Spinal cord (tissue), 10 donors: ENCODE measurements at places on chromosomes 2 and 18. TPM values are rescaled to one million over a fixed set of nuclear protein-coding genes. Genes with fewer than 3 reads are reported as not detected.

Gene LYPD6
- polyA plus RNA-seq = 44.8 TPM

GRCh38 chr2:168049609-168050008 lies 197.8 kb downstream of the STK39 start:
- no peak for DNase-seq

Gene SNED1
- polyA plus RNA-seq = 6.0 TPM

GRCh38 chr2:10457846-10458598 lies 9.9 kb upstream of the ODC1 start:
- DNase-seq = no peak

DNA sequence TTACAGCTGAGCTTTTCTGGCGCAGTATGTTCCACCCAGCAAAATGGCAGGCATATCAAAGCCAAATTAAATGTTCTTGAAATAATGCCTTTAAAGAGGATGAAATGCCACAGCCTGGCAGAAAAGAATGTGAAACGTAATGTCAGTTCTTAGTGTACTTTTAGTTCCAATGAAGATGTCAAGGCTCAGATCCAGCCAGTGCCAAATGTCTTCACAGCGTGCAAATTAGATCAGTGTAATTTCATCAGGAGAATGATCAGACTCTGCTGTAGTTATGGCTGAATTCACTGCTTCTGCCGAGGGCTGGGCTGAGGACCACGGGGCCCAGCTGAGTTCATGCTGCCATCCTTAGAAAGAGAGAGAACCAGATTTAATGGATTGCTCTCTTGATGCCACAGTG lies 78.7 kb upstream of the ITGA4 start:
- DNase-seq = peak; percentile 49

DNA sequence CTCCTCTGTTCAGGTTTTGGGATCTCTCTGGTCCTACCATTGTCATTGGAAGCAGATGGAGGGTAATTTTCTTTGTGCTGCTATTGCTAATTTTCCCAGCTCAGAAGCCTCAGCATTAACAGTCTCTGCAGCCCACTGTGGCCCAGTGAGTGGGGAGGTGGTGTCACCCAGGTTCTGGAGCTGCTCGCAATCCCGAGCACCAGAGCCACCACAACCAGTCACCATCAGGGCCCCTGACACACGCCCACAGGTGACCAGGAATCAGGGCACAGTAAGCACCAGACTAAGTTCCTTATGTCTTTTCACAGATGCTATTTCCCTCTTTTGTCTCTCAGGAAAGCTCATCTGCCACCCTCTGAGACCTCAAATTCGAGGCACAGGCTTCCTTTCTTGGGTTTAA lies 87.9 kb downstream of the SEPTIN10 start:
- DNase-seq = no peak

Gene SLC14A1
- polyA plus RNA-seq = 1.2 TPM

DNA sequence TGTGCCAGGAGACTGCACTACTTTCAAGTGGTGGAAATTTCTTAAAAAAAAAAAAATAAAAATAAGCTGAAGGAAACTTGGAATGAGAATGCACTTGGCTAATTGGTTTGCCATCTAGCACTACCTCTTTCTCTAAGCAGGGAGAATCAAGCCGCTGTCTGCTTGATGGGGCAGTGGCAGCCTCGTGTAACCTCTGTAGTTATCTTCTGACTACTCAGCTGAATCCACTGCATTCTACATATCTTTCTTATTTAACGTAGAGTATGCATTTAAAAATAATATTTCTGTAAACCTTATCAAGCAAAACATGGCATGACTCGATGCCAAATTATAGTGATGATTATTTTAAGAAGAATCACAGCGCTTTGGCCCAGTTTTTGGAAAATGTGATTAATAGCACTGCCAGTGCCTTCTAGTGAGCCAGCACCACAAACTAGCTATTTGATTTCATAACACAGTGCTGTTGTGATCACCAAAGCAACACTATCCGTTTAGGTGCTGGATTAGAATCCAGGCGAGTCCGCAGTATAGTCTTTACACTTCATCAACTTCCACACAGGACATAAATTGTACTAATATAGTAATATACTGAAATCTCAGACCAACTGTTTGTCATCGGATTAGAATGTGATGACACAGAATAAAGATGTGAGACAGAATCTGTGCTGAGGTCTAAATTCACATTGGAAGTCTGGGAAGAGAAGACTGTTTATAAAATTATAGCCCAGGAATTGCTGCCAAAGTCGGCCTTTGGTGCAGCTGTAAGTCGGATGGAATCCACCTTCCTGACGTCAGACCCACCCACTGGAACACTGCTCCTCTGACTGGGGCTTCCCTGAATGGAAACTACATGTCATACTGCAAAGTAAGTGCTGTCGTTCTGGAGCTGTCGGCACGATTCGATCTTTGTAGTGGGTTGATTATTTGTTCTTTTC lies 136.5 kb upstream of the ETAA1 start:
- no peak for DNase-seq

Gene ARL6IP6
- polyA plus RNA-seq = 39.9 TPM

DNA sequence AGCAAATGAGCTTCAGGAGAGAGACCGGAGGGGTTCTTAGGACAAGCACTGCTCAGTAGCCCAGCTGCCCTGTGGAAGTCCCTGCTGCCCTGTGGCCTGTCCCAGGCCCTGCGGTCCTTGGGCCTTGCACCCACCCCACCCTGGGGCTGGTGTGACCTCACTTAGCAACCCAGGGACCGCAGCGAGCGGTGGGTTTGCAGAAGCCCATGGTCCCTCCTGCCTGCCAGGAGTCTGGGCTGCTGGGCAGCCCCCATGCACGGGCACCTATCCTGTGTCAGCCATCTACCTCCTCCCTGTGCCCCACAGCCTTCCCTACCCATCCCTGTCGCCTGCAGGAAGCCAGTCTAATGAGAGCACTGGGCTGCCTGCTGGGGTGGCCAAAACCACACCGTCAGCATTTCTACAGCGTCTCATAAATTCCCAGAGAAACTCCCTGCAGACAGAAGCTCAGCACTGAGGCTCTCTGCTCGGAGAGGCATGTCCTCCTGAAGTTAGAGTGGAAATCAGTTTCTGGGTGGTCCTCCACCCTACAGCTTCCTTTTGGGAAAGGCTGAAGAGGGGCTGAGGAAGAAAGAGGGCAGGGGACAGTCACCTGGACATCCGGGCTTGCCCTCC lies 231.1 kb upstream of the HS6ST1 start:
- DNase-seq = no peak

- no peak for DNase-seq
Measured at GRCh38 chr2:240187989-240188590, 47.6 kb upstream of the OTOS start.

Gene FRZB
- polyA plus RNA-seq = 33.4 TPM

DNA sequence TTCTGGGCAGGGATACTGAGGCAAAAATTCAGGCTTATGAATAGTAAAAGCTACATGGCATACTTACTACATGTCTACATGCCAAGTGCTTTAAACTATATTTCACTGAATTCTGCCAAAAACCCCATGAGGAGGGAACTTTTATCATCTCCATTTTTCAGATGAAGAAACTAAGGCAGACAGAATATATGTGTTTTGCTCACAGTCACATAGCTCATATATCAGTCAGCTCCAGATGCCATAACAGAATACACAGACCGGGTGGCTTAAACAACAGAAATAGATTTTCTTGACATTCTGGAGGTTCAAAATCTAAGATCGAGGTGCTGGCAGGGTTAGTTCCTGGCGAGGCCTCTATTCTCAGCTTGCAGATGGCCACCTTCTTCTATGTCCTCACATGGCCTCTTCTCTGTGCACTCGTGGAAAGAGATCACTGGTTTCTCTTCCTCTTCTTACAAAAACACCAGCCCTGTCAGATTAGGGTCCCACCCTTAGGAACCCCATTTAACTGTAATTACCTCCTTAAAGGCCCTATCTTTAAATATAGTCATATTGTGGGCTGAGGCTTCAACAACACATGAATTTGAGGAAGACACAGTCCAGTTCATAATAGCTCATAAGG lies 27.1 kb upstream of the CREB1 start:
- no peak for DNase-seq

GRCh38 chr2:222034058-222034457 lies 264.7 kb downstream of the PAX3 start:
- DNase-seq = no peak

Gene C2orf78
- polyA plus RNA-seq = not detected

DNA sequence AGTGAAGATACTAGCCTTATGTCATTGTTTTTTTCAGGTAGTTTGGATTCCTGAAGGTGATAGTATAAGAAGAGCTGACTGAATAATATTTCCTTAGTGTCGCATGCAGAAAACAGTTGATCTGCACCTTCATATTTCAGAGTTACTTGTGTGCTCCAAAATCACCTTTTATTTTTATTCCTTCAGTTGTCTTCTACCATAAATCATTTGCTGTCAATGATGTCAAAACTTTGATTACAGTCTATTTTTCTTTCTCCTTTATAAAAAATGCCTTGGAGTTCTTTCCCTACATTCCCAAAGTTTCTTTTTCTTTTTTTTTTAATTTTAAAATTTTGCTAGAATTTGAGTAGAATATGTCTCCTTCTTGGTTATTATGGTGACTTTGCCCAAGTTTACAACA lies 142.3 kb downstream of the GULP1 start:
- no peak for DNase-seq

Gene LRP1B
- 31.8 TPM for polyA plus RNA-seq

DNA sequence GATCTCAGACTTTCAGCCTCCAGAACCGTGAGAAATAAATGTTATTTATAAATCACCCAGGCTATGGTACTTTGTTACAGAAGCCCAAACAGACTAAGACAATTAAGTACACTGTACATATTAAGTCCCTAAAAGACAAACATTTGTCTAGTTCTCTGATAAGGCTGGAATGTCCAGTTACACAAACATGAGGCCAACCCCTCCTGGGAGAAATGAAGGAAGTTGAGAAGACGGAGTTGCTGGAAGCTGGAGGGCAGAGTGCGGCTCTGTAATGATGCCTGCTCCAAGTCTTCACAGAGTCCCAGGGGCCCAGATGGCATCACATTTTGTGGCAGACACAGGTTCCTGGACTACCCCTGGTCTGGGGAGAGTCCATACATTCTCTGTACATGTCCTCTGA lies 79.2 kb upstream of the ST8SIA3 start:
- DNase-seq = no peak

GRCh38 chr18:45248240-45248903 lies 366.9 kb upstream of the SLC14A2 start:
- DNase-seq = no peak

DNA sequence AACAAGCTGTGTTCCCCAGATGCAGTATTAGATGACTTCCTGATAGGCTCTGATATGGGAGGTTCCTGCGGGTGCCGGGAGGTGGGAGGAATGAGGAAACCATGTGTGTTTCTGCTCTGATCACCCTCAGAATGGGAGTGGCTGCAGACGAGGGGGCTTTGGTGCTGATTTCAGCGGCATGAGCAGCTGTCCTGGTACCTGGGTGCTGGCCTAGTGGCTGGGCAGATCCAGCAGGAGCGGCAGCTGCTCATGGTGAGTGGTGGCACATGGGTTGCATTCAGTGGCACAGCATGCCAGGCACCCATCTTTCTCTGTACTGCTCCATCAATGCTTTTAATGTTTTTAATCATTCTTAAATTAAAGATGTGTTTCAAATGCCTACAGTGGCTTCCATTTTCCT lies 177.2 kb upstream of the NETO1 start:
- DNase-seq = no peak

Gene ACVR2A
- 26.1 TPM for polyA plus RNA-seq

GRCh38 chr2:64283006-64283570 lies 138.9 kb upstream of the PELI1 start:
- no peak for DNase-seq

Gene FBXO15
- 6.4 TPM for polyA plus RNA-seq

Gene TMEM185B
- 18.2 TPM for polyA plus RNA-seq

- DNase-seq = no peak
Measured at GRCh38 chr2:237097911-237098702, 12.4 kb downstream of the COPS8 start.

GRCh38 chr2:7801212-7801611 lies 880.6 kb upstream of the ID2 start:
- no peak for DNase-seq

GRCh38 chr2:176637486-176638166 lies 368.4 kb downstream of the MTX2 start:
- no peak for DNase-seq

GRCh38 chr18:62702259-62702658 lies 13.1 kb upstream of the PHLPP1 start:
- DNase-seq = no peak

- no peak for DNase-seq
Measured at GRCh38 chr2:73081181-73081671, 9.7 kb upstream of the SFXN5 start.

DNA sequence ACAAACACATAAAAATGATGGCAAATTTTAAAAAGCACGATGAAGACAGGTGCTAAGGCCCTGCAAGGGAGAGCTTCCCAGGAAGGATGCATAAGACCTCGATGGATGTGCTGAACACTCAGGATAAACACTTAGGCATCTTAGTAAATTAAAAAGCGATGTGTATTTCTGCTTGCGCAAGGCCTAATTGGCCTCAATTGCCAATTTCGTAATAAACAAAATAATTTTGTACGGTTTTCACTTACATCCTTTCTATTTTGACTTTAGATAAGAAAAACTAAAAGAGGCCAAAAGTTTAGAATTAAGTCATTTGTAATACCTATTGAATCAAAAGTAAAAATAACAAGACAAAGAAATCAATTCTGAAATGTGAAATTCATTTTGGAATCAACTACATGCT lies 189.1 kb downstream of the TCF4 start:
- DNase-seq = no peak

Gene SLC30A3
- 18.6 TPM for polyA plus RNA-seq

Gene FBXO36
- polyA plus RNA-seq = 9.3 TPM

Gene LBX2
- polyA plus RNA-seq = 0.69 TPM

DNA sequence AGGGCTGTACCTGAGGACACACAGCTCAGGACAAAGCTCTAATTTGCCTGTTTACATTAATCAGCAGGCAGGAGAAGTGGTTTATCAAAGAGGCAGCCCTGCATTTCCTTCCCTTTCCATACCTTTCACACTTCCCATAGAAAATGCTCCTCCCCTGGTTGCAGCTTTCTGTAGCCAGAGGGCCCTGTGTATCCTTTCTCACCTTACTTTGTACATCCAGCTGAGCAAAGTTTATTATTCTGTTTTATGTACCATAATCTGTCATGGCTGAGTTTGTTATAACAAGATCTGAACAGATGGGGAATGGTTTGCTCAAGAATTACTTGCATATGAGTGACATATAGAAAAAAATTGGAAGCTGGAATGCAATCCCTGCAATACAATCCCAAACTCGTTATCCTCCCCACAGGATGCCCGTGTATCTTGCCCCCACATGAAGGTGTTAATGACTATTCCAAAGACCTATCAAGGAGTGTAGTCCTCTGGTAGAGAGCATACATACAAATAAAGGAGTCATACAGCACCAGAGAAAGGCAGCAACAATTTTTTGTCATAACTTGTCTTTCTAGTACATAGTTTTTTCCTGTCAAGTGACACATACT lies 1025.8 kb upstream of the KLHL29 start:
- DNase-seq = no peak

- no peak for DNase-seq
Measured at GRCh38 chr2:201342923-201343322, 14.2 kb downstream of the FLACC1 start.

Gene FIGN
- 7.4 TPM for polyA plus RNA-seq

Gene THUMPD2
- 15.1 TPM for polyA plus RNA-seq

GRCh38 chr2:209162129-209162528 lies 261.7 kb upstream of the MAP2 start:
- no peak for DNase-seq

Gene ATP6V1B1
- polyA plus RNA-seq = 0.40 TPM

- no peak for DNase-seq
Measured at GRCh38 chr2:234597576-234597861, 100.6 kb upstream of the ARL4C start.

Gene ITM2C
- polyA plus RNA-seq = 506 TPM

Gene COL3A1
- 797 TPM for polyA plus RNA-seq

GRCh38 chr18:25805323-25805722 lies 285.1 kb downstream of the SS18 start:
- DNase-seq = no peak
